ENCODE measurements at places on chromosomes 16 and 17. TPM values are rescaled to one million over a fixed set of nuclear protein-coding genes. Genes with fewer than 3 reads are reported as not detected.

The QPRT gene
- total RNA-seq, result 7.4 TPM

The PTX4 gene
- total RNA-seq, result not detected

The AIPL1 gene
- total RNA-seq, result not detected

The TPPP3 gene
- total RNA-seq, result 0.74 TPM

The MILR1 gene
- total RNA-seq, result 52.5 TPM

The APPBP2 gene
- total RNA-seq, result 47.0 TPM

The KRTAP3-1 gene
- not detected for total RNA-seq

The PRDM7 gene
- not detected for total RNA-seq

The RNF43 gene
- total RNA-seq, result 0.49 TPM

The CHD9NB gene
- total RNA-seq, result 2.3 TPM

The GAST gene
- not detected for total RNA-seq

The EFCAB5 gene
- 1.3 TPM for total RNA-seq

The NUDT7 gene
- total RNA-seq, result 9.2 TPM

The SRCIN1 gene
- total RNA-seq, result not detected

The CCL7 gene
- total RNA-seq, result not detected

The PRR35 gene
- total RNA-seq, result not detected

The CLDN9 gene
- total RNA-seq, result not detected

The BIRC5 gene
- 0.57 TPM for total RNA-seq

The UBTF gene
- 64.2 TPM for total RNA-seq

The SOX8 gene
- 0.33 TPM for total RNA-seq

The CLEC18C gene
- total RNA-seq, result 0.90 TPM

The ABCA10 gene
- 7.5 TPM for total RNA-seq

The CAMKK1 gene
- total RNA-seq, result 8.3 TPM

The DUS1L gene
- total RNA-seq, result 62.3 TPM

The CASKIN2 gene
- total RNA-seq, result 8.0 TPM

The HS3ST4 gene
- total RNA-seq, result not detected

The CDH13 gene
- total RNA-seq, result 58.0 TPM

The CCL1 gene
- total RNA-seq, result not detected

The SULT1A1 gene
- total RNA-seq, result 24.9 TPM

The P2RX5 gene
- 1.2 TPM for total RNA-seq

The EIF1 gene
- 102 TPM for total RNA-seq

The MT1M gene
- total RNA-seq, result 10.3 TPM

The KRTAP1-1 gene
- not detected for total RNA-seq

The MSRB1 gene
- total RNA-seq, result 6.4 TPM

The CNTNAP4 gene
- 0.49 TPM for total RNA-seq

The RHBDL3 gene
- total RNA-seq, result not detected

The KRT34 gene
- total RNA-seq, result 0.45 TPM

The ERN2 gene
- not detected for total RNA-seq

The TERB1 gene
- 0.08 TPM for total RNA-seq

The CD300C gene
- not detected for total RNA-seq

The TACO1 gene
- total RNA-seq, result 16.1 TPM

The TRIM72 gene
- total RNA-seq, result not detected

The KRTAP4-2 gene
- not detected for total RNA-seq

The TEX19 gene
- not detected for total RNA-seq

The PFN1 gene
- 507 TPM for total RNA-seq

The ACOX1 gene
- total RNA-seq, result 61.5 TPM

The DPEP2NB gene
- total RNA-seq, result not detected

The TMEM220 gene
- total RNA-seq, result 6.2 TPM

The YPEL3 gene
- 19.8 TPM for total RNA-seq

The ST6GALNAC1 gene
- not detected for total RNA-seq

The PLLP gene
- total RNA-seq, result not detected

The C17orf50 gene
- not detected for total RNA-seq

The CCR7 gene
- total RNA-seq, result not detected

Measured in fibroblast of the aortic adventitia (primary cell).